Stimulated activated CD4-positive, alpha-beta T cell treated with anti-CD3 and anti-CD28 coated beads, Interleukin-1b, Interleukin-23, amount 100 ng/mL, for 4 hours (primary cell): ENCODE measurements at places on chromosomes 2 and 18.

GRCh38 chr2:183927406-183928325 is 670.7 kb upstream of the ZNF804A start:
- DNase-seq: no peak

GRCh38 chr2:99624677-99625076 is 134.9 kb upstream of the REV1 start:
- DNase-seq: no peak

GRCh38 chr18:58314284-58314683 is 270.3 kb downstream of the NEDD4L start:
- DNase-seq: no peak

DNA sequence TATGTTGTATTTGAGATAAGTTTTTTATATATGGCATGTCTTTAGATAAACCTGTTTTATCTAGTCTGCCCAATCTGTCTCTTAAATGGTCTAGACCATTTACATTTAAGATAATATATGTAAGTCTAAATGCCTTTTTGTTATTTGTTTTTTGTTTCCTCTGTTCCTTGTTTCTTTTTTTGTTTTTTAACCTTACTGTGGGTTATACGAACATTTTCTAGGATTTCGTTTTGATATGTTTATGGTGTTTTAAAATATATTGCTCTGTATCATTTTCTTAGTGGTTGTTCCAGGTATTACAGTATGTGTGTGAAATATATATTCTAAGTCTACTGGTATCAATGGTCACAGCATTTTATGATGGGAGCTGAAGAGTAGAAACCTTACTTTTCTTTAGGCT is 13.3 kb downstream of the BCL2L11 start:
- no peak for DNase-seq

DNA sequence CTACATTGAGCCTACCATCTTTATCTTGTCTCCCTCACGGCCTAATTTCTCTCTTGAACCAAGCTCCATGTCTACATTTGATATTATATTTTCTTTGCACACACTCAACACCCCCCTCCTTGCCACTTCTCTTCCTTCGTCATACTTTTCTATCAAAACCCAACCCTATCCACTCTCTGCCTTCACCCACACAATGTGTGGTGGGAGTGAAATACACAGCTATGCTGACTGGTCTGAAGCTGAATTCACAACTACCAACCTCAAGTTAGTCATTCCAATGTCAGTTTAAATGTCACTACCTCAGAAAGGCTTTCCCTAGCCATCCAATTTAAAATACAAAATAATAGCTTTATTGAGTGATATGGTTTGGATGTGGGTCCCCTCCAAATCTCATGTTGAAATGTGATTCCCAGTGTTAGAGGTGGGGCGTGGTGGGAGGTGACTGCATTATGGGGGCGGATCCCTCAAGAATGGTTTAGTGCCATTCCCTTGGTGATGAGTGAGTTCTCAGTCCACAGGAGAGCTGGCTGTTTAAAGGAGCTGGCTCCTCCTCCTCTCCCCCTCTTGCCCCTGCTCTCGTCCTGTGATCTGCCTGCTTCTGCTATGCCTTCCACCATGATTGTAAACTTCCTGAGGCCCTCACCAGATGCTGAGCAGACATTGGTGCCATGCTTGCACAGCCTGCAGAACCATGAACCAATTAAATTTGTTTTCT is 112.1 kb downstream of the DTNB start:
- no peak for DNase-seq

DNA sequence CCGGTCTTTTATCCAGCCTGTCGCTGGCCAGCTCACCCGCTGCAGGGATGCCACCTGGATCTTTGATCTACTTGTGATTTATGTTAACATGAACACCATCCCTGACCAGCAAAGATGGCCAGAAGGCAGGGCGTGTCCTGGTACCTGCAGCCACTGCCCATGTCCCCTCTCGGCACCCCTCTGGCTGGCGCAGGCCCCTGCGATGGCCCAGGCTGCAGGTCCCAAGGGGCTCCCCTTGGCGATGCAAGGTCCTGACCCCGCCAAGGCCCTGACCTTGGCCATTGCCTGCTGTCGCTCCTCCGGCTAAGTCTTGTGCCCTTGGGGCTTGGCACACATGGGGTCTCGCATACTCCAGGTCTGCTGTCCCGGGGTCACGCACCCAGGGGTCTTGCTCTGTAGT is 214.9 kb downstream of the TWIST2 start:
- no peak for DNase-seq

- DNase-seq: no peak
Observed at GRCh38 chr2:26465266-26465925, 12.5 kb downstream of the OTOF start.

GRCh38 chr18:8659609-8660242 is 45.6 kb upstream of the MTCL1 start:
- DNase-seq: no peak

GRCh38 chr18:78677483-78678317 is 301.9 kb upstream of the SALL3 start:
- no peak for DNase-seq

DNA sequence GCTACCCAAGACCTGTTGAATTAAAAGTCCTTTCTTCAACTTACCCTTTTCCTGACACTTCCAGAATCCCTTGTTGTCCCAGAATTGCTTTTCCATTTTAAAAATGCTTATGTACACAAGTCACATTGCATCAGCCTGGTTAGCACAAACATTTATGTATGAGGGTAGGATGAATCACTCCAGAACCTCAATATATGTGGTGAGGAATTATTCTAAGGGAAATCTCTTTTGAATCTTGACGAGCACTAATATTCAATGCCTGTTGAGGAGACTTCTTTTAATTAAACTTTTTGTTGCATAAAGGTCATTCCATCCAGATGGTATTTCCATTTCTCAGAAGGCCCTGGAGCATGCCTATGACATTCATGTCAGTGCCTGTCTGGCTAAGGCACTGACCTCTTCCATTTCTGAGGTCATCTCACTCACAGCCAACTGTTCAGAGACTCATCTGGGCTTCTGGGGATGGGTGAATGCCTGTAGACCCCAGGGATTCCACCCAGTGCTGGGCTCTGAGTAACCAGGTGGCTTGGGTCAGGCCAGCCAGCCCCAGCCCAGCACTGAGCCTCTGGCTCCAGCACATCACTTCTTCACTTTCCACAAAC is 28.2 kb downstream of the ACMSD start:
- DNase-seq: no peak

DNA sequence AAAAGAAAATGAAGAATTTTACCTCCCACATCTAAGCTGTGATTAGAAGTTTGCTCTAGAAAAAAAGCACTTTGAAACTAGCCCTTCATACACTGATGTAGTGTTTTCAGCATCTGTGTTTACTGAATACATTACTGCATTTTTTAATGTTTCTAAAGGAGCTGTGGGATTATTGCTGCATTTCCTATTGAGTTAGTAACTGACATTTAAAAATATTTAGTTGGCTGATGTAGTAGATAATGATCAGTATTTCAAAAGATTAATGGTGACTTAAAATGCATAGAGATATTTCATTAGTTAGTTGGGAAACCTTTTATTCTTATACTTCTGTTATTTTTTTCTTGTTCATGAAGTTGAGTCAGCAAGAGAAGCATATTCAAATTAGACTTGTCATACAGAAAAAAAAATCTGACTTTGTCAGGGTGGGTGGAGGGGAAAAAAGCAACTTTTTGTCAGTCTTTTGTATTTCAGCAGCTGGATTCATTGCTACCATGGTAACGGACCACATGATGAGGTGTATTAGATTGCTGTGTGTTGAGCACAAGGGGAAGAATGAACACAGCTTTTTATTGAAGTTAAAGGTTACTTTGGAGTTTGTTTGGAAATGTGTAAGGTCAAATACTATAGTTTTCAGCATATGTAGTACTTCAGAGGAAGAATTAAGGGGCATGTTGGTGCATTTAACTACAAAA is at the start of gene DTNA:
DTNA (plus strand) TSS at position 549 of the 692 bp plus-strand sequence. CDS start 45,679 bp downstream, outside the sequence.
- DNase-seq: no peak

DNA sequence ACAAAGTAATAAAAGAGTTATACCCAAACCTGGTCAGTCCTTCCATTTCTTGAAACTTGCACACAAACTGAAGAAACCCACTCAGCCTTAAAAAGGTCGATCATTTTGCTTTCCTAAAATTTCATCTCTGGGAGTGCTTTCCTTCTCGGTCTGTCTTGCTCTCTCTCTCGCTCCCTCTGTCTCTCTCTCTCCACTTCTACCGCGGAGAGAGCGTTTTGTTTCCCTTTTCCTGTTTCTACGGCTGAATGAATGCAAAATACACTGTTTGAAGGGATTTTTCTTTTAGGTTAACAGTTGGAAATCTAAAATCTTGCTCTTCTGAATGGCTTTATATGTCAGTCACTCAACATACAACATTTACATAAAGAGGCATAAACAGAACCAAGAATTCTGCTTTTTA is 424.2 kb downstream of the TGIF1 start:
- DNase-seq: no peak

- no peak for DNase-seq
Observed at GRCh38 chr2:196195302-196195701, 23.9 kb upstream of the STK17B start.

DNA sequence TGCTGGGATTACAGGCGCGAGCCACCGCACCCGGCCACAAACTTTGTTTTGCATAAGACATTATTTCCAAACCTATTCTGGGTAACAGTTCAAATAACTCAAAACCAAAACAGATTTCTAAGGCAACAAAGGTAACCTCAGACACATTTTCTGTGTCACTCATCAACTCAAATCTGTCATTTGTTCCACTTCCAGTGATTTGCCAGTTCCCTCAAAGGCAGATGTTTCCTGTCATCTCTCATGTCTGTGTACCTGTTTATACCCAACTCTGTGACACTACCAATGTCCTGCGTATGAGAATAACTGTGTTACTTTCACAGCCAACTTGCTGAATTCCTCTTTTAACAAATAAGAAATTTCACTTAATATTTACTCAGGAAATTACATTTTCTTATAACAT is 54.4 kb downstream of the SCN3A start:
- DNase-seq: no peak

DNA sequence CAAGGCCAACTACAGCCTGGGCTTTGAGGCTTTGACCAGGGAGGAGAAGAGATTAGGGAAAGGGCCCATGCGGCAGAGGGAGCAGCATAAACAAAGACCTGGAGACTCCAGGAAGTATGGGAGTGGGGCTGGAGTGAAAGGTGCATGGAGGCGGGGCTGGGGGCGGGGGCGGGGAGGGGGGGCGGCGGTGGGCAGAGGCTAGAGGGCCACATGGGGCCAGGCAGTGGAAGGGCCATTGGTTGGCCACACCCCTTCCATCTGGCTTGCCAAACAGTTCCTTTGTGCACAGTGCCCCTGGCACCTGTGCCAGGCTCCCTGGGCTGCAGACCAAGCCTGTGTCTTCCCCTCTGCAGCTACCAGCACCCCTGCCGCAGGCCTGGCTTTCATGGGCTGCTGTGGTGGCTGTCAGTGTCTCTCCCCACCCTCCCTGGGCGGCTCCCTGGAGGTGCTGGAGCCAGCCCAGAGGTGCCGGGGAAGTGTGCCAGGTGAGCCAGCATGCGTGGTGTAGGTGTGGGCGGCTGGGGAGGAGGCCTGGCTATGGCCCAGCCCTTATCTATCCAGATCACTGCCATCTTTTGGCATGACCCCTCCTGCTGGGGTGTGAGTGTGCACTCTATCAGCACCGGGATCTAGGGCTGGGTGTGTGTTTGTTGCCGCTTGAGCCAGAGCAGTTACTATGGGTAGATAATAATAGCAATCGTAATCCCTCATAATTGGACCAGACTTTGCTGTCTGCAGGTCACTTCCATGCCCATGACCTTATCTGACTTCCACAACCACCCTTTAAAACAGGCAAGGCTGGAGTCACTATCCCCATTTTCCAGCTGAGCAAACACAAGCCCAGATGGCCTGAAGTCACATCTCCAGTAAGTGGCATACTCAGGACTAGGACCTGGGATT is 30.5 kb downstream of the DNMT3A start:
- DNase-seq: no peak
